Large intestine (tissue), 12 donors: ENCODE measurements at places on chromosomes 7 and 10. TPM values are rescaled to one million over a fixed set of nuclear protein-coding genes. Genes with fewer than 3 reads are reported as not detected.

DNA sequence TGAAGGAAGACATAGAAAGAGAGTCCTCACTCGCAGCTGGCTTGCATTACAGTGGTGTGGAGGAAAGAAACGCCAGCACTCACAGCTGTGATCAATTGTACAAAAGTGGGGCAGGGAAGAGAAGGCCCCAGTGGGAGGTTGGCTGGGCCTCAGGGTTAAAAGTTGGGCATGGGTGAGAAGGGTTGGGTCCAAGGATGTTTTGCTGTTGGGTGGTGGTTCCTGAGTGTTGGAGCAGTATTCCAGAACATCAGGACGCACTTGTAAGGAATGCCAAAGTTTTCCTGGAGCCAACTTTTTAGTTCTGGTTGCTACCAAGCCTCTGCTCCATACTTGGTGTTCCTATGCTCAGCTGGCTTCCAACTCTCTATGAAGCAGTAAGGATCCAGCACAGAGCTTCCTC lies 55.4 kb upstream of the MKRN1 start:
- no peak for DNase-seq

GRCh38 chr10:88707429-88708155 lies 1.5 kb downstream of the LIPK start:
- DNase-seq, result no peak

GRCh38 chr7:30616318-30616717 lies 21.6 kb downstream of the GARS1 start:
- DNase-seq, result no peak

- DNase-seq, result no peak
Observed at GRCh38 chr10:20288060-20288459, 471.8 kb downstream of the PLXDC2 start.

DNA sequence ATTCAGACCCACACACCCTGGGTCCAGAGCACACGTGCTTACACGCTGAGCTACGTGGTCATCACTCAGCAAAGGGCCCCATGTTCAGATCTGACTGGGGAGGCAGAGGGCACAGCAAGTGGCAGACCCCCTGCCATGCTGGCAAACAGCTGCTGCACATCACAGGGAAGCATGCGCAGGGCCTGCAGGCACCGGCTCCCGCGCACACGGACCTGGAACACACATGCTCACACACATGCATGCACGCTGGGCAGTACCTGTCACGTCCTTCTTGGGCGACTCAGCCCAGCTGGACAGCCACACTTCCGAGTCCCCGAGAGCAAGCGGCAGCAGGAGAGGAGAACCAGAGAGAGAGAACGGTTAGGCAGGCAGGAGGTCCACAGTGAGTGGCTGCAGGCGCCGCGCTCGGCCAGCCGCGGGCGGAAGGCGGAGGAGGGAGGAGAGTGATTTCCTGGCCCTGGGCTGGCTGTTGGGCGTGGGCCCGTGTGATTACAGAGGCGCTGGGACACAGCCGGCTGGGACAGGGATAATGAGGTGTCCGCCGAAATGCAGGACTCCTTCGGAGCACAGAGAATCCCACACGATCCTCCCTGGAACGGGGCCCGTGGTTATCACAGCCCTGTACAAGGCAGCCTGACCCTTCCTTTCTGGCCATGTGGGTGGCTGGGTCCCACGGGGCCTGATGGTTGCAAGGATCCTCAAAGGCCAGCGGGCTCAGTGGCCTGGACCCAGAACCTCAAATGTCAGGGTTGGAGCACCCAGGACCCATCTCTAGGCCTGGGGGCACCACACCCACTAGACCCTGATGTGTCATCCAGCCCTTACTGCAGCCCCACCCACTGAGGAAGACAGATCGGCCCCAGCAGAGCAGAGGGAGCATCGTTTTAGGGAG lies 175.1 kb downstream of the NEURL1 start:
- DNase-seq, result no peak

GRCh38 chr10:17092216-17092944 lies 37.2 kb downstream of the CUBN start:
- no peak for DNase-seq

DNA sequence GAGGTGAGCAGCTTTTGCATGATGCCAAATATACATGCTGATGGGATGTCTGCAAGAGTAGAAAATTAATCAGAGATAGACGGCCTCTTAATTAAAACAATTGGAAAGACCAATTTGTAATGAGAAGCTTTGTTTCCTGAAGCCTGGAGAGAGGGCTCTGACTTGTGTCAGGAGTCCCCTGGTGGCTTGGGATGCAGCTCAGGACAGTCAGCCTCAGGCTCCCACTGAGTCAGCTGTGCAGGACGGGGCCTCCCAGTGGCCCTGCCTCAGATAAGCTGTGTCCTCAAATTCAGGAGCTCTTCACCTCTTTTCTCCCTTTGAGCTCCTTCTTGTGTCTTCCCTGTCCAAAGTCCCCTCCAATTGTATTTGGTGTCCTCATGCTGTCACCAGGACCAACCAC lies 438.9 kb upstream of the PODXL start:
- DNase-seq, result no peak

DNA sequence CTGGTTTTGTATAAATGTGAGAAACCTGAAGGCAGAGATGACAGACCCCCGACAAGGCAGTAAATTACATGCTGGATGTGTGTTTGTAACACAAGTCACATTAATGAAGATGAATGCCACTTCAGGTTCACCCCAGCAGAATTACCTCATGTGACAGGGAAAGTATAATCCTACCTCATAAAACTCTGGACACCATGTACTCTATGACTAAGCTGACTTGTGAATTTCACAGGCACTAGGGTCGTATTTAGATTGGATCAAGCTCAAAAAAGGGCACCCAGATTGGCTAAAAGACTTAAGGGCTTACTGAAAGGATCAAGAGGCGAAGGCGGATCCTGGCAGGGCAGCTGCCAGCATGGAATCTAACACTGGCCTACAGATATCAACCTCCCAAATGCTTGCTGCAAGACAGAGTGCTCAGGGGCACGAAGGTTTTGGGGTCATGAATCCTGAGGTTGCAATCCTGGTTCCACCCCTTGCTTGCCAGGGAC lies 161.4 kb downstream of the PIP4K2A start:
- DNase-seq, result peak; percentile 58

GRCh38 chr10:102222797-102223196 lies 3.3 kb upstream of the ELOVL3 start:
- no peak for DNase-seq

DNA sequence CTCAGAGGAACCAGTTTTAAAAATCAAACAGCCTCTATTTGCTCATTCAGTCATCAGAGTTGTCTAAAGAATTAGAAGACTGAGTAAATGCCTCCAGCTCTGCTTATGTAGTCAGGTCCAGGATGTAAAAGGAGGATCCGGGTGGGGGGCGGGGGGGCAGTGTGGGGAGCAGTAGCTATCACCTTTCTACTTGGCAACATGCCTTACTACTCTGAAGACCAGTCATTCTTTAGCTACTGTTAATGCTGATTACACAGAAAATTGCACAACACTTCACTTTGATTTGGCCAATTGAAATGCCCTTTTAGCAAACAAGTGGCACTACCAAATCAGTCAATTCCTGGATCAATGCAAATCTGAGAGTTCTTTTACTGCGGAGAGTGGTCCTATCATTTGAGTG lies 164.2 kb downstream of the NXPH1 start:
- no peak for DNase-seq

GRCh38 chr7:54933643-54934042 lies 85.2 kb upstream of the EGFR start:
- no peak for DNase-seq

GRCh38 chr10:75606203-75606779 lies 174.9 kb downstream of the LRMDA start:
- no peak for DNase-seq

- DNase-seq, result no peak
Observed at GRCh38 chr7:122987463-122987862, 8.0 kb downstream of the TAS2R16 start.

GRCh38 chr10:45104674-45105073 lies 104.0 kb downstream of the ZNF22 start:
- DNase-seq, result no peak

- no peak for DNase-seq
Observed at GRCh38 chr10:35667270-35667889, 25.3 kb upstream of the FZD8 start.

GRCh38 chr7:90896458-90896857 lies 300.3 kb downstream of the CDK14 start:
- no peak for DNase-seq

DNA sequence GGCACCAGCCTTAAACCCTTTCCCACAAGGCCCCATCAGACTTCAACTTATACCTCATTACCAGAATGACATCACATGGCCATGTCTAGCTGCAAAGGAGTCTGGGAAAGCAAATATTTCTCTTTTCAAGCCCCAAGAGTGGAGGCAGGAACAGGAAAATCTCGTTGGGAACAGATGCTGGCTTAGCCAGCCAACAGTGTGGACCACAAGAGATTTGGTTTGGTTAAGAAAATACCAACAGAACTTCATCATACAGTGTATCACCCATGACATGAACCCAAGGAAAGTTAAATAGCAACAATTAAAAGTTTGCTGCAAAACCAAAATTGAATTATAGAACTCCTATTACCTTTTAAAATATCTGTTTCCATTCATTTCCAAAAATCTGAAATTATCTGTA lies 2.2 kb upstream of the MET start:
- DNase-seq, result no peak

GRCh38 chr7:116447966-116448839 lies 51.3 kb upstream of the CAV2 start:
- no peak for DNase-seq

GRCh38 chr7:27202862-27203134 lies 2.9 kb upstream of the HOXA13 start:
- DNase-seq, result no peak

DNA sequence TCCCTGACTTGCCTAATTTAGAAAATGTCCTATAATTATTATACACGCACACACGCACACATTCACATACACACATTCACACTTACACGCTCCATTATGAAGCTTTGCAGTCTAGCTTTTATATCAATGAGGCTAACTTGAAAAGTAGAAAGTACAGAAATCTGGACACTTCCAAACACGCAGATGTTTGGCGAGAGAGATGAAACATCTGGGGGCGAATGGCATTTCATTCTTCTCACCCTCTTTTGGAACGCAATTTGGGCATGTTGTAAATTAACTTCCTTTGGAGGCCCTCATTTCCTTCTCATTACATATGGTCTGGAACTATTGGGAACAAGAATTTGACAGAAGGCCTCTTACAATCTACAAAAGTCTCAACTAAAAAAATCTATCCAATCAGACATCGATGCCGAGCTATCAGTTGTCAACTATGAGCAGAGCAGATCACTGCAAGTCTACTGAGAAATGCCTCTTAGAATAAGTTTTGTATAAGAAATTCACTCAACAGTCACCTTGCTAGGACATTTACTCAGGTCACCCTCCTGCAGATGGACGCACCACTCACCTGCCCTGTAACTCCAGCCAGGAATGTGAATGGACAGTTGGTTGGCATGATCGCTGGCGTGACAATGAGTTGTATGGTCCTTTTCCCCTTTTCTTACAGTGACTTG lies 115.2 kb upstream of the ADAM12 start:
- no peak for DNase-seq

DNA sequence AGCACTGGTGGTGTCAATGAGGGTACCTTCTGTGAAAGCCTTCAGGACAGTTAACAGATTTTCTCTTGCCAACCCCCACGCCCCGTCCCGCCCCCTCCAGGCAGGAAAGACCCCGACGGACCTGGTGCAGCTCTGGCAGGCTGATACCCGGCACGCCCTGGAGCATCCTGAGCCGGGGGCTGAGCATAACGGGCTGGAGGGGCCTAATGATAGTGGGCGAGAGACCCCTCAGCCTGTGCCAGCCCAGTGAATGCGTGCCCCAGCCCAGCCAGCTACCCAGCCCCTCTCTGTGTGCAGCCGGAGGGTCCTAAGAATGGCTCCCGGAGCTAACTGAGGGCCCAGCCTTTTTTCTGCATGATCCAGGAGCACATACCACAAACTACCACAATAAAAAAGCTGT lies 713 bp upstream of the HOGA1 start:
- no peak for DNase-seq

DNA sequence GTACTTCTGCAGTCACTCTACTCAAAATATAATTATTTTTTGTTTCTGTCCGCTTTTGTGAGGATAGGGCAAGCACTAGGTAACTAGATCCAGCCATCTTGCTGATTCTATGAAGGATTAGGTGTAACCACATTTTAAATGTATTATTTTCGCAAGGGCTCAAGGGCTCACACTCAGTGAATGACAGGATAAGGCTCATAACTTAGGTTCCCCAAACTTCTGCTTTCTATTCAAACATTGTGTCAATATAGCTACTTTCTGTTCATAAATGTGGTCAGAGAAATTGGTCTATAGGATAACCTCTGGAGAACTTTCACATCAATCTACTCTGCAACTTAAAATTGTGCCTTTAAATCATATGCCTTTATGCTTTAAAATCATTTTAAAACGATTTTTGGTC lies 1141.2 kb downstream of the SORCS1 start:
- no peak for DNase-seq

DNA sequence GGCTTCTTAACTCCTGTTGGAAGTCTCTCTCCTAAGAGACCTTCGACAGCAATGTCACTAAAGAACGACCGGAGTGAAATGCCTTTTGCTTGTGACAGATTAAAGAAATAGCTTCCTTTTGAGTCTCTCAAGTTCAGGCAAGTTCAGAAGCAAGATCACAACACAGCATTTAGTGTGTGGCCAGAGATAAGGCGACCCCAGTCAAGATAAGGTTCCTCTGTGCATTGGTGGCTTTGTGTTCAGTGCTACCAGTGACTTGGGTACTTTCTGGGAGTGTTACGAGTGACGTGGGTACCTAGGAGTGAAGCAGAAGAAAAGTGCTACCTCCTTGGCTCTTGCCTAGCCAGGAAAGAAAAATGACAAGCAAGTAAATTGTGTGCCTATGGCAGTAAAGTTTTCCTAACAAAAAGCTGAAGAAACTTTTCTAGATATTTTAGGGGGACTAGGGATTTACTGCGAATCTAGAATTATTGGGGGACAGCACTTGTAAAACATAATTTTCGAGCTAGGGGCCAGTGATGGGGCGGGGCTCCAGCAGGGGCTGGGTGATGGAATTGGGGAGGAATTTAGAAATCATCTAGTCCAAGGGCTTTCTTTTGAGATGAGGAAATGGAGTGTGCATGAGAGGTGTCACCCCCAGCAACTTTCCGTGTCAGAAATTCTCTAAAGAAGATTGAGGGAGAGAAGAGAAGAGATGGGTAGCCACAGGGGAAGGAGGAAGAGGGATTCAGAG lies 191.9 kb upstream of the LYZL2 start:
- no peak for DNase-seq

Gene CALHM1
- 0.04 TPM for polyA plus RNA-seq

Gene ZMYND11
- 69.8 TPM for polyA plus RNA-seq

Gene SHTN1
- polyA plus RNA-seq, result 37.2 TPM

Gene LIPK
- polyA plus RNA-seq, result not detected

Gene ADIRF
- polyA plus RNA-seq, result 11.4 TPM

Gene VPS37D
- polyA plus RNA-seq, result 4.5 TPM

Gene NOS3
- 10.3 TPM for polyA plus RNA-seq

Gene ETV1
- 30.6 TPM for polyA plus RNA-seq

Gene POU6F2
- 0.19 TPM for polyA plus RNA-seq

Gene IL15RA
- 9.5 TPM for polyA plus RNA-seq

Gene RSU1
- 37.0 TPM for polyA plus RNA-seq

Gene LGI1
- polyA plus RNA-seq, result 3.4 TPM

Gene PALD1
- polyA plus RNA-seq, result 6.1 TPM

Gene CYP3A7
- 1.8 TPM for polyA plus RNA-seq
